SJSA1 (cell line): ENCODE measurements at places on chromosomes 6 and 20.
A peak's percentile ranks its signal among the peaks of the same experiment; 100 is the strongest.

DNA sequence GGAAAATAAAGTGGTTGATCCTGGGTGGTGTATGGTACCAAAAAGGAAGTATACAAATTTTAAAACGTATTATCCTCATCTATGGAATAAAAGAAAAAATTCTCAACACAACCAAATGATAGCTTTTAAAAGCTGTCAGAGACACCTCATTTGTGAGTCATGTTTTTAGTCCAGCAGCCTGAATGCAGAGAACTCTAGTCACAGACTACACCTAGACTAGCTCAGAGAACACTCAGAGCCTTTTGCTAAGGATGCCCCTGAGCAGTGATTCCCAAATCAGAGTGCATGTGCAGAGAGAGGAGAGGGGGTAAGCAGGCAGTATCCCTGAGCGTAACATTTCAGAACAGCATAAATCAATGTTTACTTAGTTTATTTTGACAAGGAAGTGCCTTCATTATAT lies 809.3 kb downstream of the HACE1 start:
- no peak for DNase-seq

GRCh38 chr6:49384904-49385303 lies 78.1 kb downstream of the MMUT start:
- no peak for DNase-seq

DNA sequence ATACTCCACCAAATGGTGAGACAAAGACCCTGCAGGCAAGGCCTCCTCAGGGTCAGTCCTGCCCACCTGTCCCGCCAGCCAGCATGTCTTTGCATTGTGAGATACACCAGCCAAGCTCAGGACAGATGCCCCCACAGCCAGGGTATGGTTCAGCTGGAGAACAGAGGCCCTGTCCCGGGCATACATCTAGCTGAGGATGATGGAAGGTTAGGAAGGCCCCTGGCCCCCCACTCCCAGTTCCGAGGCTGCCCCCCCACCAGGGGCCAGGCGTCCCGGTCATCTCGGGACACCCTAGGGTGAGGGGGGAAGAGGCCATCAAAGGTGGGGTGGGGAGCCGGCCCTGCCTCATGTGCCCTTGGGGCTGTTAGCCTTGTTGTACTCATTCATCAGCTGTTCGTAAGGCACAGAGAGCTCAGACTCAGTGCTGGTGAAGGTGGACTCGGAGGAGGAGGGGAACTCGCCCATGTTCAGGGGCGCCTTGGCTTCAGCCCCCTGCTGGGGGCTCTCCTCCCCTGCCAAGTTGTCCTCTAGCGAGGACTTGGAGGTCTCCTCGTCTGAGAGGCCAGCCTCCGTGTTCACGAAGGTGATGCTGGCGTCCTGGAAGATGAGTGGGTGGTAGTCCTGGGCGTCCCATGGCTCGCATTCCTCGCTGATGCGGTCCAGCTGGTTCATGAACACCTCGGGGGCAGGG lies 38.6 kb downstream of the KCNK5 start:
- DNase-seq = no peak

GRCh38 chr6:118306392-118307238 lies 241.5 kb upstream of the PLN start:
- no peak for DNase-seq

- no peak for DNase-seq
Observed at GRCh38 chr6:18897350-18897749, 510.2 kb downstream of the RNF144B start.

GRCh38 chr6:158757753-158758090 lies 61.4 kb downstream of the EZR start:
- DNase-seq = no peak

DNA sequence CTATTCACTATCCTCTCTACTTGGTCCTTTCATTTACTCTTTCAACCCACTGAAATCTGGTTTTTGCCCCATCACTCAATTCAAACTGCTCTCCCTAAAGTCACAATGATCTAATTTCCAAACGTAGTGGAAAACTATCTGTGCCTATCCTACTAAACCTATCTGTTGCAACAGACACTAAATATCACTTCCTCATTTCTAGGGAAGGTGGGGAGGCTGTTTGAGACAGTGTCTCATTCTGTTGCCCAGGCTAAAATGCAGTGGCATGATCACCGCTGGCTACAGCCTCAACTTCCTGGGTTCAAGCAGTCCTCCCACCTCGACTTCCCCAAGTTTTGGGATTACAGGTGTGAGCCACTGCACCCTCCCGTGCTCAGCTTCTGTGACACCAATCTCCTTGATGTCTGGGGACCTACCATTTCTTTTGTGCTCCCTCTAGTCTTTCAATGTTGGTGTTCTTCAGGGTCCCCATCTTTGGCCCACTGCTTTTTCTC lies 8.8 kb downstream of the RANBP9 start:
- DNase-seq = no peak

- peak; percentile 14 for DNase-seq
Observed at GRCh38 chr6:129525055-129525454, 184.9 kb downstream of the ARHGAP18 start.

- DNase-seq = no peak
Observed at GRCh38 chr6:168724669-168725570, 283.9 kb downstream of the SMOC2 start.

DNA sequence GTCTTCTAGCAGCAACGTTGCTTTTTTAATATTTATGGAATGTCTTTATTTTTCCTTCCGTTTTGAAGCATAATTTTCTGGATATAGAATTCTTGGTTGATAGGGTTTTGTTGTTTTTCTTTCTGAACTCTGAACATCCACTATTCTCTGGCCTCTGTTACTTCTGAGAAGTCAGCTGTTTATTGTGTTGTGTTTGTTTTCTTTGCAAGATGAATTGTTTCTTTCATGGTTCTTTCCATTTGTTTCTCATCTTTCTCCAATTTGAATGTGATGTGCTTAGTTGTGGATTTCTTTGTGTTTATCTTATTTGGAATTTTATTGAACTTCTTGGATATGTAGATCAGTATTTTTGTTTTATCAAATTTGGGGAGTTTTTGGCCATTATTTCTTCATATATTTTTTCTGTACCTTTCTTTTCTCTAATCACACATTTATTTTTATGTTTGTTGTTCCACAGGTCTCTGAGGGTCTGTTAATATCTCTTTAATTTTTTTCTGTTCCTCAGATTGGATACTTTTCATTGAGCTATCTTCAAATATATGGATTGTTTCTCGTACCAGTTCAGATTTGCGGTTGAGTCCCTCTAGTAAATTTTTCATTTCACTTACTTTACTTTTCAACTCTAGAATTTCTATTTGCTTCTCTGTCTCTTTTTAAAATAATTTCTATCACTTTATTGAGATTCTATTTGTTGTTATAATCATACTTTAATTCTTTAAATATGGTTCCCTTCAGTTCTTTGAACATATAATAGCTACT lies 18.0 kb downstream of the HIVEP1 start:
- no peak for DNase-seq

DNA sequence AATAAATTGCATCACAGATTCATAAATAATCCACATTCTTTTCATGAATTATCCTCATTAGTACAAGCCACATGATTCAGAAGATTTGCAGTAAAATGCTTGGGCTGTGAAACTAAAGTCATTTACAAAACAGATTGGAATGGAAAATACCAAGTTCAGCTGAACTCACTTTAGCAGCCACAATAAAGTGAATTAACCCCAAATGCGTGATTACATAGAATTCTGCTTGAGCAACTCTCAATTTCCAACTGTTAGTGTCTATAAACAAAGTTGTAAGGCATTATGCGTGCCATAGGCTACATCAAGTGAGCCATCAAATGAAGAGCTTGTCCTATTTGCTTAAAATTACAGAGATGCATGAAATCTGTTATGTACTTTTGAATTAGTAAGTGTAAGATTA lies 60.4 kb upstream of the GFRAL start:
- DNase-seq = no peak

GRCh38 chr6:170291271-170292110 lies 613 bp upstream of the DLL1 start:
- DNase-seq = no peak

DNA sequence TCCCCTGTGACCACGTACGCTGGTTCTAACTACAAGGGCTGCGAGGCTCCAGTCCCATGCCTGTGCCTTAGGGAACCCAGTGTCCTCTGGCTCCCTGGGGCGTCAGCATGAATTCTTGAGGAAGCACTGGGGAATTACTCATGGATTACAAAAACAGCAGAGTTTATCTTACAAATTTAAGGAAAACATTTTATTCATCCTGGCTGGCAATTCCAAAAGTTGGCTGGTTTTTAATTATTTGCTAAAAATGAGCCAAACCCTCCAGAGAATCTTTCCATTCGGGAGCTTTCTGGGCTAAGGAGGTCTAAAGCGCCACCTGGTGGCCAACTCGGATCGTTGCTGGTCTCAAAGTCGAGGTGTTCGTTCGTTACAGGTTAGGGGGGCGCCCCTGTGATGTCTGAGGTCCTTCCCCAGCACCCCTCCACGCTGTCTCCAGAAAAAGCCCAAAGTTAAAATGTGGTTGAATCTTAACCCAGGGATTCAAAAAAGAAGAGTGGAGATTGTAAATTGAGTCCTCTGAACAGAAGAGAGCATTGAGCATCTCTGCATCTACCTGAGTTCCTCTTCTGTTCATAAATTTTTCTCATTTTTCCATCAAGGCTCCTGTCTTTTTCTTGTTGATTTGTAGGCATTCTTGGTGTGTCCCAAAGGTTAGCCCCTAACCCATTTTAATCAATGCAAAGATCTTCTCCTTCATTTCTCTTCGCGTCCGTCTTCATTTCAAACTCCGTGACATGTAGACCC lies 99.4 kb downstream of the BFSP1 start:
- DNase-seq = peak; percentile 49
